ENCODE measurements at places on chromosomes 1 and 21.

DNA sequence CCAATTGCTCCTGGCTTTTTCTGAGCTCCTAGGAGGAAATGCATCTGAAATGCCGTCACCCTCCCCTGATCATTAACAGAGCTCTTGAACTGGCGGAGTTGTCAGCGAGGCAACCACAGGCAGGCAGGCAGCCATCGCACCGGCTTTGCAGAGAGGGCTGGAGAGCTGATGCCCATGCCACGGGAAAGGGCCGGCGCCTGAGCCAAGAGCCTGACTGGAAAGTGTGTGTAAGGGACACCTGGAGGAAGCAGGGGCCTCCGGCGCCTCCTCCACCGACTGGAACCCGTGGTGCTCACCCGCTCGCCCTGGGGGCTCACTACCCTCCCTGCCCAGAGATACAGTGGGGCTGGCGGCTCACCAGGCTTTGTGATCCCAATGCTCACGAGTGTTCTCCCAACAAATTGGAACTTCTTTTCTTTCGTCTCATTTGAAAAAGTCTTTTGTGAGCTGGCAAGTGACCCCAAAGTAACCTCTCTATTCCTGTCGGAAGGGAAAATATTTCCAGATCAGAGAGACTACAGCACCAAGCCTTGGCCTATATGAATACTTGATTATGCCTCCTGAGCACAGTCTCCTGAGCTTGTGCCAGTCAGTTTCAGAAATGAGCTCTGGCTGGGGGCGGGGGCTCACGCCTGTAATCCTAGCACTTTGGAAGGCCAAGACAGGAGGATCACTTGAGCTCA, 97.7 kb upstream of the SLC25A33 start:
- DNase-seq, result no peak

- no peak for DNase-seq
Measured at GRCh38 chr1:177600936-177601335, 368.9 kb downstream of the SEC16B start.

DNA sequence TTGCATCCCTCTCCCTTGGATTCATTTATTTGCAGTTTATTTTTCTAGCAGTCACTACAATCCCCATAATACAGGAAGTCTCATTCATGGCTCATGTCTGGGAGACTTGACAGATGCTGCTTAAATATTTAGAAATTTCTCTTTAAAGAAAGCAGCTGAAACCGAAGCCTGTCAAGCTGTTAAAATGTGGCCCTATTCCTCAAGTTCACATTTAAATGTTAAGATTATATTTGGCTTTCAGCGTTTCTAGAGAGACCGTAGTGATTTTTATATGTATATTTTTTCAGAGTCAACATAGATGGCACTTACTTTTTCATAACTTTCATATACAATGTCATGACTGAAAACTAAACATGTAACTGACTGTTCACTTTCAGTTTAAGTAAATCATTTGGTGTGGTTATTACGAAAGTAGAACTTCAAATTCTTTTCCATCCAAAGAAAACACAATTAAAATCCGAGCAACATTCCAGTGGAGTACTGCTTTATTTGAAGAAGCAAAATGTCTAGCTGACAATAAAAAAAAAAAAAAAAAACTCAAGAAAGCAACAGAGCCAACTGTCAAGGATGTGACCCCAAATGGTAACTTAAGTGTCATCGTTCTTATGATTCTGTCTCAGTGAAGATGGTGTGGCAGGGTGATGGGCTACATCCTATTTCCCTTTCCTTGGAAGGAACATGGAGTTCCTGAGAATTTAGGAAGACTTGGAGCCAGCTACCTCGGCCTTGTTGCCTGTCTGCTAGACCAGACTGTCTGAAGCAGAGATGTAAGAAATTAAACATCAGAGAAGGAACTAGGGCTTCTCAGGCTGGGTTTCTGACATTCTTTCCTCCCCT, 37.8 kb downstream of the MIS18A start:
- DNase-seq, result no peak

DNA sequence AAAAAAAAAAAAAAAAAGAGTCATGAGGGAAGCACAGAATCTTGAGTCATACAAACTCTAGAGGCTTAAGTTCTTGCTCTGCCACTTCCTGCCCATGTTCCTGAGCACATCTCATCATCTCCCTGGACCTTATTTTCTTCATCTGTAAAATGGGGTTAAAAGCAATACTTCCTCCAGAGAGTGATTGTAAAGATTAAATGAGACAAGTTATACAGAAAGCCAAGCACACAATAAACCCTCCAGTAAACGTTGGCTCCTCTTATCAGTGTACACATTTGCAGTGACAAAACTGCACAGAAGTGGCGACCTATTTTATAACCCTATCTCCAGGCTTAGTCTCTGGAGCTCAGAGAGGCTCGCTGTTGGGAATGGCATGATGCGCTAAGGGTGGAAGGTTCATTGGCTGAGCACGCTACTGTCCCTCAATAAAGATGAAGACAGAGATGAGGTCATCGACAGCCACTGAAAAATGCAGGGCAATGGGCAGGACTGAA, 82.1 kb downstream of the RRAGC start:
- DNase-seq, result no peak

DNA sequence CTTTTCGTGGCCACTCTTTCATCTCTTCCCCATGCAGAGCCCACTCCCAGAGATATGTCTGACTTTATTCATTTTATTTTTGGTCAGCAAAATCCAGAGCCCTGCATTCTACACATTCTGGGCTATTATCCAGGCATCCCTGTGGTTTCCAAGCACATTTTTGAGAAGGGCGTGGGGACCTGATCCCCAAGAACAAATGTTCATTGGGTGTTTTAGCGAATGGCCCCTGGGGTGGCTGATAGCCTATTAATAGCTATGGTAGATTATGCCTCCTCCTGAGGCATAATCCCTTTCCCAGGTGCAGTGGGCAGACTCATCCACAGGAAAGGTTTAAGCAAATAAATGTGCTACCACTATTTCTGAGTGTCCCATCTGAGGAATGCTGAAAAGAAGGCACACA, 511.8 kb upstream of the USP24 start:
- DNase-seq, result peak; percentile 44

DNA sequence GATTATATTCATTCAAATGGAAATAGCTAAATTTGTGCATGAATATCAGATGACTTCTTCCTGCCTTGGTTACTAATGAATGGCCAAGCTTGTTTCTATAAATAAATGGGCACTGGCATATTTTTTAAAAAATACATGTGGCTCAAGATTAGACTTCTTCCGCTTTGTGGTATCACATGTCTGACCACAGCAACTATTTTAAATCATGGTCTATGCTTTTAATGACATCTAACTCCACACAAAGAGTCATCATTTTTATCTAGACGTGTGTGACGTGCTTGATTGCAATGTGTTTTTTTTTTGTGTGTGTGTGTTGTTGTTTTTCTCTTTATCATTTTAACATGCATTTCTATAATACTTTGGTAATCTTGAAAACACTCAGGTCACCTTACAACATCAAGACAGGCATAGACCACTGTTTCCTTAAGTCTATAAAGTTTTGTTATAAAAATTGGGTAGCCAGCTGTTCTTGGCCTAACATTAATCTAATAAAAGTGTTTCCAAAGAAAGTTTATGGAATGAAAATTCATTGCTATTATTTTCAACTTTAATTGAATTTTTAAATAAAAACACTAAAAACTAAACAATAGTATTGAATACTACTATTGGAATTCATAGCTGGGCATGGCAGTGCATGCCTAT, 29.5 kb downstream of the RGS1 start:
- no peak for DNase-seq

DNA sequence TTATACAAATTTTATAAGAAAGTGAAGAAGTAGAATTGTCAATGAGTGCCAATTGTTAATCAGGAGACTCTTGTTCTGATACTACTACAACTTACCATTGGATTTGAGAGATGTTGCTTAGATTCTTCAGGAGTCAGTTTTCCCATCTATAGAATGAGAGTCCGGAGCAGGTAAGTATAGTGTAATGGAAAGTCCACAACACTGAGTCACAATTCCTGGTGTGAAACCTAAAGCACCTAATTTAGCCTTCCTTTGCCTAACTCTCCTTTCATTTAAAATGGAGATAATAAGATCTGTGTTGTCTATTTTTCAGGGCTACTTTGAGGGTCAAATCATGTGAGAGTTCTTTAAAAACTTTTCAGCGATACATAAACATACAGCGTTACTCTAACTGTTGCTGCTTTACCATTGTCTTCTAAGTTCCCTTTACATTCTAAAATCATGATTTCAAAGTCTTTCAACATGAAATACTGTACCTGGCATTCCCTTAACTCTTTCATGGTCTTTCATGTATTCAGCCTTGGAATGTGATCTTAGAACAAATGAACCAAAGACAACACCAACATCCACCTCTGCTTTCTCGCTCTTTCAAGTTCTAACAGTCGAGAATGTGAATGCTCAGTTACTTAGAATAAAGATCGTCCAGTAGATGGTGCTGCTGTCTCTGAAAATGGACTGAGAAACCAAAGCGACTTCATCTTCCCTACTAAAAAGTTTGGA, 90.9 kb downstream of the SLC30A10 start:
- peak; percentile 67 for DNase-seq

- peak; percentile 71 for DNase-seq
Measured at GRCh38 chr1:85320371-85321131, 44.1 kb upstream of the BCL10 start.

DNA sequence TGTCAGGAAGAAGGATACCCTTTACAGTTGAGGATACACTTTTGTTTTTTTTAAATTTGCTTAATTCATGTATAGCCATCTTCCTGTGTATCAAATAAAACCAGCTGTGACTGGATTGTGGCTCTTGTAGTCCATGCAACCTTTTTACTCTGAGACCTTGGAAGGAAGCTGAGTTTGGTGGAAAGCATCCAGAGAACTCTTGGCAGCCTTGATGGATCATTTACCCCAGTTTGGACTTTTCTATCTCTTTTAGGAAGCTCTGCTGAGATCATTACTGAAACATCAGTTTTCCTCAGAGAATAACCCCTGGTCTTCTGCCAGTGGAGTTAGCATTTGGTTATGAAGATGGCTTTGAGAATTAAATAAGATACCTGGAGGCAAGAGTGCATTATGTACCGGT, 21.2 kb upstream of the APOBEC4 start:
- no peak for DNase-seq

GRCh38 chr1:94302497-94302896, 65.1 kb upstream of the ARHGAP29 start:
- no peak for DNase-seq

GRCh38 chr1:231049121-231049979, 9.3 kb upstream of the FAM89A start:
- DNase-seq, result peak; percentile 88

DNA sequence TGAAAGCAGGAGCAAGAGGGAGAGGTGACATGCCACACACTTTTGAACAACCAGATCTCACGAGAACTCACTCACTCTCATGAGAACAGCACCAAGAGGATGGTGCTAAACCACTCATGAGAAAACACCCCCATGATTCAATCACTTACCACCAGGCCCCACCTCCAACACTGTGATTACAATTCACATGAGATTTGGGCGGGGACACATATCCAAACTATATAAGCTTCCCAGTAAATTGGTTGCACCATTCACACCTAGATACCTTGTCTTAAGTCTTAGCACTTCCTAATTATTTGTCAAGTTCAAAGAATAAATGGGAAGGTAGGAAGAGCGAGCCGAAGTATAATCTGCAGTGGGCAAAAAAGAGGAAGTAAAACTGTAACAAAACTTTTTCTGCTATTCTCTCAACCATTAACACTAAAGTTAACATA, 34.3 kb downstream of the AMY1C start:
- DNase-seq, result no peak

DNA sequence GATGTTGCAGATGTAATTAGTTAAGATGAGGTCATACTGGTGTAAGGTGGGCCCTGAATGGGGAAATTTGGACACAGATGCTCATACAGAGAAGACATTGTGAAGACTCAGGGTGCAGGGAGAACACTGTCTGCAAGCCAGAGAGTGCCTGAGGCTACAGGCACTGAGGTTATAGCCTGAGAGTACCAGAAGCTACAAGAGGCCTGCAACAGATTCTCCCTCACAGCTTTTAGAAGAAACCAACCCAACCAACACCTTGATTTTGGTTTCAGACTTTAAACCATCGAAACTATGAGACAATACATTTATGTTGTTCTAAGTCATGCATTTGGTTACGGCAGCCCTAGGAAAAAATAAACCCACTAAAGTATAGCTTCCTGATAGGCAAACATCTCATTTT, 321.7 kb upstream of the USP25 start:
- DNase-seq, result no peak

DNA sequence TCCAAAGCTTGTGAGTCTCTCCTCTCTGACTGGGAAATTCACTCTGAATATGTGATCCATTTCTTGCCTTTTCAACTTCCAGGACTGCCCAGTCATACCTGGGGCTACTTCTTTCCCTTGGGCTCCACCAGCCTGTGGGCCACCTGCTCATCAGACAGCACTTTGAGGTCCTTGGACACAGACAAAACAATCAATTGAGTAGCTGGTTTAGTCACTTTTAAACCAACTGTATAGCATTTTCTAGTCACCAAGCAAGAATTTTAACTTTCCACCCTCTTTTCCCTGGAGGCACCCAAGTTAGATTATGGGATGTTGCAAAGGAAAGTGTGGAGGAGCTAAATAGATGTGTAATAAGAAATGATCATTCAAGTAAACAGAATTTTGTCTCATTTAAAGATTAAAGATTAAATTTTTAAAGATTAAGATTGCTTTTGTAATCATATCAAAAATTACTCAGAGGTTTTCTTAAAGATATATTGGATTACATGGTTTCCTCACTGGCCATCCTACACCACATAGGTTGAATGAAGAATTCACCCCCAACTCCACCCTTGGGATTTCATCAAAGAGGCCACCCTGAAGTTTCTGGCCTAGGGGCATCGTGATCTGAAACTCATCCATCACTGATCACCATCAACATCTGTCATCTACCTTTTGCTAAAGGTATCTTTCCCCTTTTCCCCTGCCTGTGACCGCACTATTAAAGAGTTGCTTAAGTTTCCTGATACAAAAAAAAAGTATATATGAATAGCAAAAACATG, 219.2 kb upstream of the NR5A2 start:
- peak; percentile 50 for DNase-seq

DNA sequence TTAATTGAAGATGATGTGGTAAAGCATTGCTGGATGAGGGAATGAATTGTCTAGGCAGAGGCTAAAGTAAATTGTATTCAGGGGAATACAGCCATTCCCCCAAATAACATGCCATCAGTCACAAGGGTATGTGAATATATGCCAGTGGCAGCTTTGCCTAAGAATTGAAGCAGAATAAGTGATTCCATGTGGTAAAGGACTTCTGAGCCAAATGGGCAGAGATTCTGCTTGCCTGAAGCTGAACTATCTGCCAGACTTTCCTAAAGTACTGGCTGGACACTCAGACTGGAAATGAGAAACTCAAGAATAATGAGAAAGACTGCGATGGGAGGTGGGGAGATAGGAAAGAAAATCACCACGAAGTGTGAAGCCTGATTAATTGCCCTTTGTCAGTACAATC, 2.4 kb downstream of the LIX1L start:
- DNase-seq, result no peak
